ENCODE measurements at places on chromosomes 4 and X.

GRCh38 chr4:145988628-145989027 is 50.0 kb upstream of the ZNF827 start:
- no peak for DNase-seq

DNA sequence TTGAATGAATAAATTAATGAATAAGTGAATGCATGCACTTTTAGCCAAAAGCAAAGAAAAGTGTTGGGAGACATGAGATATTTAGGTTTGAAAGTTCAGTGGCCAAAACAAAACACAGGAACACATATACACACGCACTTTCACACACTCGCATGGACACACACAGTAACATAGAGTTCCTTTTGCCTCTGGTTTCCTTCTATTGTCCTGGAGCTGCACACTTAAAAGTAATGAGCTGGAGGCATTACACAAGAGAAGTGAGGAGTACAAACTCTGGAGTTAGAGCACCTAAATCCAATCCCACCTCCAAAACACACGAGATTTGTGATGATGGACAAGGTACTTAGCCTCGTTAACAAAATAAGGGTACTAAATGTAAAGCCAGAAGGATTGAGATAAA is 18.7 kb downstream of the PPA2 start:
- DNase-seq, result no peak

- no peak for DNase-seq
Observed at GRCh38 chr4:180596888-180597483, 1646.2 kb upstream of the TENM3 start.

- no peak for DNase-seq
Observed at GRCh38 chrX:69987691-69988090, 62.0 kb downstream of the AWAT2 start.

- no peak for DNase-seq
Observed at GRCh38 chrX:139738581-139738980, 30.6 kb upstream of the MCF2 start.

DNA sequence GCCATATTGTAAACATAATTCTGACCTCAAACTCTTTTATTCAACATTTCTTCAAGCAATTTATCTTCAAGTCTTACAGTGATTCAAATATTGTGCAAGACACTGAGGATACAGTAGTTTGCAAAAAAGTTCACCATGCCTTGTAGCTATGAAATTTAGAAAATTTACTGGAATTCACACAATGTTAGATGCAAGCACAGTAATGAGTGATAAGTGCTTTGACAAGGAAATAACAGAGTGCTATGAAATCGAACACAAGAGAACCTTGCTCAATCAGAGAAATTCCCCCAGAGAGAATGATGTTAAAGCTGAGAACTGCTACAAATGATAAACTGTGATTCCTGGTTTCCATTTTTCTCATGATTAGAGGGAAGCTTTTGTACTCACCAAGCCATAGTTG is 952.9 kb downstream of the FAT4 start:
- no peak for DNase-seq

GRCh38 chr4:162727766-162728165 is 438.9 kb downstream of the NAF1 start:
- DNase-seq, result no peak

DNA sequence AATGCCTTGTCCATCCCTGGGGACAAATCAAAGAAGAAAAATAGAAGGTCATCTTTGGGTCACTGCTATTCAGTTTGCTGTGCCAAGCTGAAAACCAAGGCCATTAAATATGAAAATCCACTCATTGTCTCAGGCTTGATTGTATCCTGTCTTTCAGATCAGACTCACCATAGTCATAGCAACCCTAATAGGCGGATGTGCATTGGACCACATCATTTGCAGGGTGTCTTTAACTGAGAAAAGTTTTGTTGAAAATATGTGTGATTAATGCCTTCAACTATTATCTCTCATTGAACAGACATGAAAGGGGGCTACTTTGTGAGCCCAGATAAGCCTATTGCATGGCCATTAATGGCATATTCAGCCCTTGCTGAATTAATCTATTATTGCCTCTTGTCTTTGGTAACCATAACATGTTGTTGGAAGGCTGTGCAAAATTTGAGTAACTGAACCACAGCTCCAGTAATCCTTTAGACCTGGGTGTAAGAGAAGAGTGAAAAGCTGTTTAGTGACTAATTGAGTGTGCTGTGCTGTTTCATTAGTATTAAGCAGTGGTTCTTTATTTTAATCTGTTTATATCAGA is 453.6 kb upstream of the EPHA5 start:
- DNase-seq, result no peak

DNA sequence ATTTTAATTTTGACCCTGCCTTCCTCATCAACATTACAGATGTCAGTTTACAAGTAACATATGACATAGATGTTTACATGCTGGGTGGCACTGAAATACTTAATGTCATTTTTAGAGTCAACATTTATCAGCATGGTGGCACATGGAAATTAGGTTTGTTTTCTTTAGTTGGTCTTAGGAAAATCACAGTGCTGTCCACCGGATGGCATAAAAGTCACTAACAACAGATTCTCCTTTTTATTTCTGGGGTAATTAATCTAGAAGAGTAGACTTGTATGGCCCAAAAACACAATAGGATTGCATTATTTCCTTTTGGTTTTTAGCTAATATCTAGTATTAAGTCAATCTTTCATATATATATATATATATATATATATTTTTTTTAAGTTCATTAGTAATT is 88.6 kb upstream of the HHIP start:
- DNase-seq, result no peak

DNA sequence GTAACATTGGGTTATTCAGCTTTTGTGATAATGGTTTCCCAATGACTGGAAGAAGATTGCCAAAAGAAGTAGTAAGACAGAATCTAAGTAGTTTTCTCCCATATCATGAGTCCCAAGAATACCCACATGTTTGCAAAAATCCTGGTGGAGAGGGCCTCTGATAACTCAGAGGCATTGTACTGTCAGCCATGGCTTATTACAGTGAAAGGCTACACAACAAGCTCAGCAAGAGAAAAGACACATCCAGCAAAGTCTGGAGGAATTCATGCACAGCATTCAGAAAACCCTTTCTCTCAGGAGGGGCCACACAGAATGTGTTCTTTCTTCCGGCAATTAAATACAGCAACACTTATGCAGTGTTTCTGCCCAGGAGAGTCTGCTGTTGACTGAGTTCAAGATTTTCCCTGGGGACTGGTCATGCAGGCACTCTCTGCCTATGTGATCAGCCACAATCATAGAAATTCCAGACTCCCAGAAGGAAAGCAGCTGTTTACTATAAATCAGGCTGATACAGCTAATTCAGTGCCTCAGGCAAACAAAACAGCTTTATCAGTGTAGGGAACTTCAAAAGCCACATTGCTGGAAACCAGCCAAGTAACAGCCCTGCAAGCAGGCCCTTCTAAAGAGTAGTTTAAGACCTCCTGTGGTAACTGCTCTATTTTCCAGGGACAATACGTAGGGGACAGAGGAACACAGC is 937.1 kb downstream of the CCSER1 start:
- no peak for DNase-seq

DNA sequence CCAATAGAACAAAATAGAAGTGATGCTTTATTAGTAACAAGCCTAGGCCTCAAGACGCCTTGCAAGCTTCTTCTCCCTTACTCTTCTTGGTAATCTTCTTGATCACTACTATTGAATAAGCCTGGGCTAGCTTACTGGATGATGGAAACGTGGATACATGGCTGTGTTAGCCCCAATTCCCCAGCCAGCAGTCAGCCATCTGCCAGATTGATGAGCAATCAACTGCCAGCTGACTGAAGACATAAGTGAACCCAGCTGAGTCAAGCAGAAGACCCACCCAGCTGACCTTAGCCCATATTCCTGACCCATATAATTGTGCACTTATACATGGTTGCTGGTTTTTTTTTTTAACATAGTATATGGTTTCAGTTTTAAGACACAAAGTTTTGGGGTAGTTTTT is 130.4 kb downstream of the DHX15 start:
- no peak for DNase-seq

GRCh38 chrX:9923357-9923756 is 43.8 kb upstream of the CLDN34 start:
- no peak for DNase-seq

- no peak for DNase-seq
Observed at GRCh38 chr4:14650127-14650526, 352.2 kb upstream of the CPEB2 start.

DNA sequence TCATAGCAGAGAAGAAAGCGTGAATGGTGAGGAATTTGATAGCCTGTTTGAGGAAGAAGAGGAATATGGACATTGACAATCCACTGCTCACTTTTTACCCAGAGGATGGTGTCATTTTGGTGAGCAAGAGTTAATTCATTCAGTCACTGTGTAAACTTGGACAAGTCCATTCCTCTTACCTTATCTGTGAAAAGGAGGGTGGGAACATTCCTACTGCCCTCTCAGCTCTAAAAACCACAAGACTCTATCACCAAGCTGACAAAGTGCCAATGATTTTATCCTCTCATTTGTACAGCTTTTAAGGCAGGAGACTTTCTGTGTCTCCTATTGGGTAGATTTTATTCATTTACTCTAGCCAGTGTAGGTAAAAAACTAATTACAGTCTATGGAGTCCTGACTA is 103.8 kb downstream of the LUZP4 start:
- DNase-seq, result no peak

- DNase-seq, result no peak
Observed at GRCh38 chrX:48498374-48498809, 10.4 kb upstream of the PORCN start.

DNA sequence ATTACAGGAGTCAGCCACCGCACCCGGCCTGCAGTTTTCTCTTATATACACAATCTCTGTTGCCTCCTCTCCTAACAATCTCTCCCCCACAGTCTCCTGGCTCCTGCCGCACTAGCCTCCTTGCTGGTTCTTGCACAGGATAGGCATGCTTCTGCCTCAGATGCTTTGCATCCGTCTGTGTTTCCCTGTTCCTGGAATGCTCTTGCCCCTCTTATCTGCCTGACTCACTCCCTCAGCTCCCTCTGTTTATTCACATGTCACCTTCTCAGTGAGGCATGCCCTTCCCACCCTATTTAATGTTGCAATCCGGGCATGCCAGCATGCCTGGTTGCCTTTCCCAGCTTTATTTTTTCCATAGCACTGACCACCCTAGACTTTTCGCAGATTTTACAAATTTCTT is 161.9 kb downstream of the PHF8 start:
- DNase-seq, result no peak

GRCh38 chrX:18733287-18733686 is 25.8 kb downstream of the PPEF1 start:
- DNase-seq, result no peak

GRCh38 chr4:8163026-8163425 is 4.4 kb upstream of the ABLIM2 start:
- no peak for DNase-seq

DNA sequence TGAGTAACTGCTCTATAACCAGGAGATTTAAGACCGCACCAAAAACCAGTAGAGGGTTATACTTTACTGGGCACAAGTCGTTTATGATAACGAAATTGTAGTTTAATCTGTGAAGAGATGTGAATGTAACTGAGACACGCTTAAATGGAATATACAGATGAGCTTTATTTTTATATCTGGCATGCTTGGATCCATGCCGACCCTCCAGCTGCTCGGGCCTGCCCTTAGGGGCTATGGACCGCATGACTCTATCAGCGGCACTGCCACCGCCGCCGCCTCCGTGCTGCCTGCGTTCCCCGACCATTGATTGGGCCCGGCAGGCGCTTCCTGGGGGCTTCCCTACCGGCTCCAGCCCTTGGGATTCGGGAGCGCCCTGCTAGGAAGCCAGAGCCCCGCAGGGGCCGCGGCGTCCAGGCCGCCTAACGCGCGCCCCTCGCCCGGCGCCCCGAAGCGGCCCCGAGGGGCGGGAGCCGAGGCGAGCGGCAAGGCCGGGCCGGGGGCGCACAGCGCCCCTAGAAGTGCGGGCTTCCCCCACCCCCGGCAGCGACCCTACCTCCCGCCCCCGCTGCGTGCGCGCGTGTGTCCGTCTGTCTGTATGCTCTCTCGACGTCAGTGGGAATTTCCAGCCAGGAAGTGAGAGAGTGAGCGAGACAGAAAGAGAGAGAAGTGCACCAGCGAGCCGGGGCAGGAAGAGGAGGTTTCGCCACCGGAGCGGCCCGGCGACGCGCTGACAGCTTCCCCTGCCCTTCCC is at the start of gene NFKB1:
TSS of gene NFKB1 (plus strand) at position 664 of the 751 bp plus-strand sequence. CDS start 24,160 bp downstream, outside the sequence.
- peak; percentile 74 for DNase-seq

- no peak for DNase-seq
Observed at GRCh38 chr4:47160095-47160494, 128.7 kb downstream of the GABRB1 start.

GRCh38 chr4:169810325-169811323 is 52.9 kb upstream of the HPF1 start:
- peak; percentile 38 for DNase-seq

GRCh38 chr4:14850455-14851097 is 151.7 kb upstream of the CPEB2 start:
- no peak for DNase-seq

- DNase-seq, result no peak
Observed at GRCh38 chr4:33422656-33423055, 2702.5 kb downstream of the PCDH7 start.

DNA sequence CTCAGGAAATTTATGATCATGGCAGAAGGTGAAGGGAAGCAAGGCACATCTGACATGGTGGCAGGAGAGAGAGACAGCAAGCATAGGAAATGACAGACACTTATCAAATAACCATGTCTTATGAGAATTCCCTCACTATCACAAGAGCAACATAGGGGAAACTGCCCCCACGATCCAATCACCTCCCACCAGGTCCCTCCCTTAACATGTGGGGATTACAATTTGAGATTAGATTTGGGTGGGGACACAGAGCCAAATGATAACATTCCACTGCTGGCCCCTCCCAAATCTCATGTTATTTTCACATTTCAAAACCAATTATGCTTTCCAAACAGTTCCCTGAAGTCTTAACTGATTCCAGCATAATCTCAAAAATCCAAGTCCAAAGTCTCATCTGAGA is 8.2 kb upstream of the TMA16 start:
- DNase-seq, result no peak

DNA sequence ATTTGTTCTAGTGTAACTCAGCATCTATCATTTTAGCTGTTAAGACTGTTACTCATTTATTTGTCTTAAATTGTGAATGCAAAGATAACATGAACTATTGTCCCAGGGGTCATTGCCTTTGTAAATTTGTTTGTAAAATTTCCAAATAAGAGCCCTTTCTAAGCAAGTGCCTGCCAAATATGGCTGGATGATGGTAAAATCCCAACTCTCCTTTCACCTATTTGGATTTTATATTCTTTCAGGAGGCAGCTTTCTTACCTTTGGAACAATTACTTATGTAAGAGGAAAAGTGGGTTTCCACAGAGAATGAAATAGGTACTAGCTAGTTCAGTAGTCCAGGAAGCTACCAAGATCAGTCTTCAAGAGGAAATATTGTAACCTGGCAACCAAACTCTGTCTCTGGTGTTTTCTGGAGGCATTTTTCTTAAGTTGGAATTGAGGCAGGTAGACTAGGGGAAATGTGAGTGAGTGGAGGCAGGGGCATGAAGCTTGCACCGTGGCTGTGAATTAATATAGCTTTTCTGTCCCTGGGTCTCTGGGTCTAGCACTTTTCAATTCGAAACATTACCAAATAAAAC is 363.0 kb upstream of the ZCCHC13 start:
- no peak for DNase-seq

- no peak for DNase-seq
Observed at GRCh38 chr4:95360906-95361695, 187.7 kb downstream of the UNC5C start.

Measured in GM12864 (cell line).